ENCODE measurements at places on chromosomes 6 and 20. TPM values are rescaled to one million over a fixed set of nuclear protein-coding genes. Genes with fewer than 3 reads are reported as not detected.

The C6orf15 gene
- not detected for total RNA-seq

DNA sequence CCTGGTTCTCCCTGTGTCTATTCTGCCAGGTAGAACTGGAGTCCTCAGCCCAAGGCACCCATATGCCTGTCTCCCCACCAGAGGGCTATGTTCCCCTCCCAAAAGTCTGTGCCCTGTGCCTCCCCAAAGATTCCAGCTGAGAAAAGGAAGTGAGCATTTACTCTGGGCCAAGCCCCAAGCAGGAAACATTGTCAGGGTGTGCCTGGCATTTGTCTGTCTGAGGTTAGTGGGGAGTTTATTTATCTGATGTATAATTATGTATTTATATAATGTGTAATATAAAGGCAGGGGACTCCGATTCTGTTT, 5.6 kb downstream of the GDF5 start:
- H3K4me1 ChIP-seq: no peaks in the 10 kb centered on the region
- H3K4me3 ChIP-seq: no peak overlapping the region
- H3K27ac ChIP-seq: no peak overlapping the region
- no peak for DNase-seq
- H3K36me3 ChIP-seq: no peaks in the 10 kb centered on the region
- H3K27me3 ChIP-seq: no peaks in the 10 kb centered on the region

- H3K4me3 ChIP-seq: no peak overlapping the region
- no peak for DNase-seq
- H3K27me3 ChIP-seq: no peaks in the 10 kb centered on the region
- H3K36me3 ChIP-seq: no peaks in the 10 kb centered on the region
- H3K27ac ChIP-seq: no peak overlapping the region
- H3K4me1 ChIP-seq: no peaks in the 10 kb centered on the region
These were observed 28.8 kb downstream of the GCM1 start for GRCh38 chr6:53119772-53120409.

DNA sequence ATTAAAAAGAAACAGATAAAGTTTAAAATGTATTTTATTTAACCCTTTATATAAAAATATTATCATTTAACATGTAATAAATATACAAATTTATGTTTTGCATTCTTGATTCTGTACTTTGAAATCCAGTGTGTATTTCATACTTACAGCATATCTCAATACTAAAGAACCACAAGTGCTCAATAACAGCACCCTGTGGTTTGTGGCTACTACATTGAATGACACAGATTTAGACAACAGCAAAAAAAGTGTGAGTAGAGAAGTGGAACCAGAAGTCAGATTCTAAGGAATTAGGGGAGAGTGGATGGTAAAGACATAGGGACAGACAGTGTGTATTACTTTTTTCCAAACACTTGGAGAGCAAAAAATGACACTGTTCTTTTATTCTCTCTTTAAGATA, 524.5 kb downstream of the BMP2 start:
- H3K4me3 ChIP-seq: no peak overlapping the region
- no peaks in the 10 kb centered on the region for H3K36me3 ChIP-seq
- no peak for DNase-seq

- no peak for DNase-seq
- H3K36me3 ChIP-seq: no peaks in the 10 kb centered on the region
- no peak overlapping the region for H3K27ac ChIP-seq
These were observed 20.1 kb downstream of the DHX35 start for GRCh38 chr20:38982291-38982690.

The VGLL2 gene
- total RNA-seq: 60.2 TPM

The SLC18B1 gene
- 2.2 TPM for total RNA-seq

Data from psoas muscle (tissue), 8 donors.